ENCODE measurements at places on chromosomes 3 and 15.
A peak's percentile ranks its signal among the peaks of the same experiment; 100 is the strongest.

DNA sequence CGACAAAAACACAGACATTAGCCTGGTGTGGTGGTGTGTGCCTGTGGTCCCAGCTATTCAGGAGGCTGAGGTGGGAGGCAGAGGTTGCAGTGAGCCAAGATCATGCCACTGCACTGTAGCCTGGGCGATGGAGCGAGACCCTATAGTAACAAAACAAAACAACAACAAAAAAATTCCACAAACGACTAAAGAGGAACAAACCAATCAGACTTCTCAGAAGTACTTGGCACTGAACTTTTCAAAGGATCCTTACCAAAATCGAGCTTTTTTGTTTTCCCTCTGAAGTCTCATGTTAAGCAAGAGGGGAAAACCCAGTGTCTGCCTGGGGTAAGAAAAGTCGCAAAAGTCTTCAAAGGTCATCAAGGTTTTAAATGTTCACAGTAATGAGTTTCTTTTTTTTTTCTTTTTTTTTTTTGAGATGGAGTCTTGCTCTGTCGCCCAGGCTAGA lies 30.1 kb upstream of the TFRC start:
- DNase-seq, result no peak

- DNase-seq, result no peak
Observed at GRCh38 chr3:90034038-90034437, 926.6 kb downstream of the EPHA3 start.

DNA sequence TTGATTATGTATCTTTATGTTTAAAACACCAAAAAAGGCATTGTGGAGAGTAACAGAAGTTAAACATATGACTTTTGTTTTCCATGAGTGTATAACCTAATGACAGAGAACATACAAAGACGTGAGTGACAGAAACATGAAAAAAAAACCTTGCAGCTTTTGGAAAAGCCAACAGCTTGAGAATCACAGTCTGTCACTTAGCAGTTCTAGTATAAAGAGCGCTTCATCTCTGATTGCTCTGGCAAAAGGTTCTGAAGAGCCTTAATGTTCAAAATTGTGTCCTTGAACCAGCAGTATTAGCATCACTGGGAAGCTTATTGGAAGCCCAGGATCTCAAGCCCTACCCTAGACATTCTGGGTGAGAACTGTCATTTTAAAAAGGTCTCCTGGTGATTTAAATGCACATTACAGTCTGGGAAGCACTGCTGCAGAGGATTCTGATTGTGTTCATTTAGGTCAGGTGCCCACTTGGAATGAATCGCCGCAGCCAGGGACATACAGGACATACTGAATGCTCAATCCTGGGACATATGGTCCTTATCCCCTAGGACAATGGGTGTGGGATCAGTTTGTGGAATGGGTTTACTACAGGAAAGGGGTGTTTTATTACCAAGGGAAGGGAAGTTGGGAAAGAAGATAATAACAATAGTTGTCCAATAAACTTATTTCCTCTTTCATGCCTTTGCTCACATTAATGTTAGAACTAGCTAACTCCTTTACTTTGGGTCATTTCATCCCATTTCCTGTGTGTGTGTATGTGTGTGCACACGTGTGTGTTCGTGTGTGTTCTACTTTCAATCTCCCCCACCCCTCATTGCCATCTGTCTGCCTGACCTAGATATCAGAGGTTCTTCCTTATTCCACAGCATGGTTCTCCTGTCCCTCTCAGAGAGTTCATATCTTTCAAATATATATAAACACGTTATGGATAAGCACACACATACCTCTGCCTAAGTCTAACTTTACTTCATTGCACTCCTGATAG lies 55.0 kb downstream of the LRRC49 start:
- no peak for DNase-seq

- DNase-seq, result no peak
Observed at GRCh38 chr3:171013822-171014748, 12.4 kb downstream of the SLC2A2 start.

- DNase-seq, result peak; percentile 32
Observed at GRCh38 chr3:67593761-67594234, 60.6 kb downstream of the SUCLG2 start.

- DNase-seq, result no peak
Observed at GRCh38 chr15:99126930-99127329, 22.1 kb downstream of the SYNM start.

GRCh38 chr15:84946772-84947489 lies 34.7 kb upstream of the PDE8A start:
- no peak for DNase-seq

GRCh38 chr3:59245859-59246501 lies 196.2 kb upstream of the CFAP20DC start:
- DNase-seq, result peak; percentile 82

GRCh38 chr3:138933981-138934691 lies 12.8 kb downstream of the FOXL2 start:
- DNase-seq, result no peak

DNA sequence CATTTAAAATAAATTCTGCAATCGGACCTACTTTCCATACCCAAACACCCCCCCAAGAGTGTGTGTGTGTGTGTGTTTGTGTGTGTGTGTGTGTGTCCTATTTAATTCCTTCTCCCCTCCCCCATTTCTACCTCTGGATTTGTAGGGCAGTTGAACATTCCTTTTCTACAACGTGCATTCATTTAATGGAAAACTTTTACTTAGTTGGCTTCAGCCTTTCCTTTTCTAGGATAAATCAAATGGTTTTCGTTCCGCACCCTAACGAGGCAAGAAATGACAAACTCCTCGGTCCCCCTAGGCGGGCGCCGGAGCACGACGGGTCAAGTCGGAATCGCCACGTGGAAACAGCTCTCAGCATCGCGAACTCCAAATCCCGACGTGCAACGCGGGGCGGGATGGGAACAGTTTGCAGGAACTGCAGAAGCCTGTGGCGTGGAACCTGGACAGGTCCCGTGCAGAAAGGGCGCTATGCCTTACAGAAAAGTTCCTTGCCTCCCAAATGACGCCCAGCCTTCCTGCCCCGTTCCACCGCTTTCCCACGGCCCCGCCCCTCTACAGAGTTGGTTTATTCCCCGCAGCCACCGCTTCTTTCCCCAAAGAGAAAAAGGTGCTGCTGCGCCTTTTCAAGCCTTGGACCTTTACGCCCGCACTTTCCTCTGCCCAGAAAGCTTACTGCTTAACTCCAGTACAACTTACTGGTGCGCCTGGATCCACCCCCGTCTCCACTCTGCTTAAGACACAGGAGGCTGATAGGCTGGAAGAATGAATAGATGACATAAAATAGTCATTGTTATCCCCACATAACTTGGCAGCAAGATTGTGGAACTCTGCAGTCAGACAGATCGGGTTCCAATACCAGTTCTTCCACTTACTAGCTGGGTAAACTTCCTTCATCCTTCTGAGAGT lies 1.1 kb upstream of the EIF2B5 start:
- DNase-seq, result peak; percentile 95

- DNase-seq, result no peak
Observed at GRCh38 chr3:132787616-132788300, 65.5 kb upstream of the NPHP3 start.

- DNase-seq, result no peak
Observed at GRCh38 chr3:118080889-118081288, 953.8 kb downstream of the IGSF11 start.

DNA sequence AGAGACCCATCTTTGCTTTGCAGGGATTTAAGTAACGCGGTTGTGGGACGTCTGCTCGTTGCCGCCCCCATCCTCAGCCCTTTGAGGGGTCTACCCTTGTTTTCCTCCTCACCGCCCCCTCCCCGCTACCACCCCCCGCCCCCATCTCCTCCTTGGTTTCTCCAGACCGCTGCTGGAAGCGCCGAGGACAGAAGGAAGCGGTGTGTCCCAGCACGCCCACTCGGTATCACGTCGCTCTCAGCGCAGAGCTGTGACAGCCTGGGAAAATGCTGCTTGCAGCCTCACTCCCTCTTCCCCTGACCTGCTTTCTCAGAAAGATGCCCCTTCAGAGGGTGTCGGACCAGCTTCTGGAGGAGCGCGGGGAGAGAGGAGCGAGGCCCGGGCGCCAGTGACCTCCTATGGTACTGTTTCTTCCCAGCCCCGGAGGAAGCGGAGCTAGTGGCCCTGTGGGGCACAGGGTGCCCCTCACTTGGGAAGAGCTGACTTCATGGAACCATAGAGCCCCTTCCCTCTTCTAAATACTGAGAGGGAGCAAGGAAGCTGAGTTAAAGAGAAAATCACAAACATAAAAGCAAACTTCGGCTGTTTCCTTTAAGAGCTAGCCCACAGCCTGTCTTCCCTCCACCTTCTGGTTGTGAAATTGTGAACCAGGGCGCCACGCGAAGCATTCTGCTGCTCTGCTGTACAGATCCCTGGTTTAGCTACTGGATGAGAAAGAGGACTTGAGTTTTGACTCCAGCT lies 698 bp downstream of the IL1RAP start:
- peak; percentile 51 for DNase-seq

- DNase-seq, result no peak
Observed at GRCh38 chr15:57280464-57280863, 95.8 kb upstream of the CGNL1 start.

DNA sequence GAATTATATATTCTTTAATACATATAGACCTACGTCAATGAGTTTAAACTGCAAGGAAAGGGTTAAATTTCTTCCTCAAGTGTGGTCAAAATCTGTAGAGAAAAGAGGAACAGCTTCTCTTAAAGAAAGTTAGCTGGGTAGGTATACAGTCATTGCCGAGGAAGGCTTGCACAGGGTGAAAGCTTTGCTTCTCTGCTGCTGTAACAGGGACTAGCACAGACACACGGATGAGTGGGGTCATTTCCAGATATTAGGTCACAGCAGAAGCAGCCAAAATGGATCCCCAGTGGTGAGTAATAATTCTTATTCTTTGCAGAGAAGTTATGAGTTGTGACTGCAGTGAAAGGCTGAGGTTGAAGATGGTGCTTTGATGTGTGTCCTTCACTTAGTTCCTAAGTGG lies at the start of gene CD86:
CD86 (plus strand) TSS at position 148 of the 400 bp plus-strand sequence; CDS start at position 276, 128 bp downstream.
- no peak for DNase-seq

DNA sequence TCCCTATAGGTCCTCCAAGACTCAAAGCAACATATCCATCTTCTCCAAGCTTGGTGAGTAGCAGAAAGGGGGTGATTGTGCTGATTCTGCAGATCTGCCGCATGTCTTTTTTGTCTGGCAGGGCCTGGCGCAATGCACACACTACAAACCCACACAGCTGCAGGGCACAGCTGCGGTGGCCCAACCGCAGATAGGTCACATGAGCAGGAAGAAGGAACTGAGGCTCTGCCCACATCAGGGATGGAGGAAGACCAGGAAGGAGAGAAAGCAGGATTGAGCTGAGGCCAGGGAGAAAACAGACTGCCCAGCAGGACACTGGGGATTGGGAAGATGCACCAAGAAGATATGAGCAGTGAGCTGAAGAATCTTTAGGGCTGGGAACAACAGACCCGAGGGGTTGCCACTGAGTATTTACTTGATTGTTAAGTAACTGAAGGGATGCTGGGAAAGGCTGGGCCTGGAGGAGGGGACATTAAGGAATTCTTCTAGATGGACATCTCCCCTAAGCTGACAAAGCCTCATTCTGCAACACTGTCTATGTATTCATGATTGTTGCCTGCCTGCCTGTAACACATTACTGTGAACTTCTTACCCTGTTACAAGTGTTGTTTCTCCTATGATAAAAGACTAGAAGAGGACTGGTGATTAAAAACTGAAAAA lies 126.7 kb downstream of the MYLK start:
- no peak for DNase-seq

- DNase-seq, result peak; percentile 94
Observed at GRCh38 chr3:194577986-194578905, 55.0 kb downstream of the TMEM44 start.

DNA sequence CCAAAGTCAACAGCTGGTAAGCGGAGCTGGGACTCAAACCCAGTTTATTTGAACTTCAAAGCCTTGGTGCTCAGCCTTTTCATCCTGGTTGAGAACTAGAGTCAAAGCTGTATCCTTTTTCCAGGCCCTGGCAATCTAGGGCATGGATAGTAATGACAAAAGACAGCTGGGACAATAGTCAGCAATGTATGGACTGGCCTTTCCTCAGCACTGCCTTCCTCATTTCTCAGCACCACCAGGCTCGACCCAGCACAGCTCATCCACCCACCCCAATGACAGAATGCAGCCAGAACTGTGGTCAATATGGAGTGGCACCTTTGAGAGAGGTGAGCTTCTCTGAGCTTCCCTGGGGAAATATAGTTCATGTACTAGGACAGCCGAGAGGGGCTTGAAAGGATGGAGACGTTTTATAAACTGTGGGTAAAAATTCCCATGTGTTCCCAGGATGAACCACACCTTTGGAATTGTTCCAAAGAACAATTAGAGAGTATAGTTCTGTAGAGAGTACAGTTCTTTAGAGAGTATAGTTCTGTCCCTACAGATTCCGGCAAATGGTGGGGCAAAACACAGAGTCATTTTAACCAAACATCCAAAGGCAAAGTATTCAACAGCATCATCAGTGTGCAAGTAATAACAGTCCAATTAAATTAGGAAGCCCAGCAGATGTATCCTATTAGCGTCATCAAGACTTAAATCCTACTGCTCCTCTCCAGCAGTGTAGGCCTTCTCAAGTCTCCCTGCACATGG lies 30.2 kb upstream of the IREB2 start:
- no peak for DNase-seq

- no peak for DNase-seq
Observed at GRCh38 chr3:46187341-46187700, 20.8 kb downstream of the CCR1 start.

GRCh38 chr3:181533811-181534210 lies 177.9 kb upstream of the SOX2 start:
- DNase-seq, result no peak

DNA sequence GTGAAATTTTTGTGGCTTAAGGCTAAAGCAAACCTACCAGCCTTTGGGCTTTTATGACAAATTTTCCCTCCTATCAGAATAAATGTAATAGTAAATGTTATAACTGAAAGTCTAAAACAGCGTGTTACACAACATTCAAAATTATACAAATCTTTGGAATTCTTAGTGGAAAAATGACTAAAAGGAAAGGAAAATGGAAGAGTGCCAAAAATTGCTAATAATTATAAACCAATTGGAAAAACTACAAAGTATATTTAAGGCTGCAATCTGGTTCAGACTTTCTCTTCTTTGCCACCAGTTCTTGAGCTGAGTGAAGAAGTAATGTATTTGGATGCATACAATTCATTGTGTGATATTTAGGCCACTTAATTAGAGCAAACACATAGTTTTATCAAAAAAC lies 45.6 kb upstream of the PHLDB2 start:
- DNase-seq, result no peak

- no peak for DNase-seq
Observed at GRCh38 chr3:21477541-21478288, 273.3 kb downstream of the ZNF385D start.

DNA sequence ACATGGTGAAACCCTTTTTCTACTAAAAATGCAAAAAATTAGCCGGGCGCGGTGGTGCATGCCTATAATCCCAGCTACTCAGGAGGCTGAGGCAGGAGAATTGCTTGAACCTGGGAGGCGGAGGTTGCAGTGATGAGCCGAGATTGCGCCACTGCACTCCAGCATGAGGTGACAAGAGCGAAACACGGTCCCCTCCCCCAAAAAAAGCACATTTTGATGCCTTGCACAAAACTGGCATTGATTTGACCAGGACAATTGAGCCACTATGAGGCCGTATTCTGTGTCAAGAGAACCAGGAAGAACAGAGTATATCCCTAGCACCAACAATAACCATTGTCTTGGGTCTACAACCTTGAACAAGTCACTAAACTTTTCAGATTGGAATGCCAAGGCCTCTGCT lies 50.6 kb downstream of the SH3BP5 start:
- no peak for DNase-seq

- DNase-seq, result no peak
Observed at GRCh38 chr15:67563092-67563491, 20.6 kb downstream of the MAP2K5 start.
